ENCODE measurements at places on chromosomes 1 and 21.

DNA sequence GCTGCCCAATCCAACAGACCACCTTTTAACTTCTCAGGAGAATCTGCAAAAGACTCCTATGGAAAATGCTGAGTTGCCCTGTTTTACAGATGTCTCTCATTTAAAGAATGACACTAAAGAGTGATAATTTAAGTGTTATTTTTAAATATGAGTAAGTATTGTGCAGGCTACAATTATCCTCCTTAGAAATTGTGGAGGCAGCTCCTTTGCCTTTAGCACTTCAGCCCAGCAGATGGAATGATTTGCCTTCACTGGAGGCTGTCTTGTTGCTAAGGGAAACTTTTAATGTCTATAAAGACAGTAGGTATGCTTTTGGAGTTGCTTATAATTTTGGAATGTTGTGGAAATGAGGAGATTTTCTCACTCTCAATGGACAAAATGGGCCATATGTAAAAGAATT lies 1345.5 kb downstream of the NCAM2 start:
- no peak for DNase-seq

DNA sequence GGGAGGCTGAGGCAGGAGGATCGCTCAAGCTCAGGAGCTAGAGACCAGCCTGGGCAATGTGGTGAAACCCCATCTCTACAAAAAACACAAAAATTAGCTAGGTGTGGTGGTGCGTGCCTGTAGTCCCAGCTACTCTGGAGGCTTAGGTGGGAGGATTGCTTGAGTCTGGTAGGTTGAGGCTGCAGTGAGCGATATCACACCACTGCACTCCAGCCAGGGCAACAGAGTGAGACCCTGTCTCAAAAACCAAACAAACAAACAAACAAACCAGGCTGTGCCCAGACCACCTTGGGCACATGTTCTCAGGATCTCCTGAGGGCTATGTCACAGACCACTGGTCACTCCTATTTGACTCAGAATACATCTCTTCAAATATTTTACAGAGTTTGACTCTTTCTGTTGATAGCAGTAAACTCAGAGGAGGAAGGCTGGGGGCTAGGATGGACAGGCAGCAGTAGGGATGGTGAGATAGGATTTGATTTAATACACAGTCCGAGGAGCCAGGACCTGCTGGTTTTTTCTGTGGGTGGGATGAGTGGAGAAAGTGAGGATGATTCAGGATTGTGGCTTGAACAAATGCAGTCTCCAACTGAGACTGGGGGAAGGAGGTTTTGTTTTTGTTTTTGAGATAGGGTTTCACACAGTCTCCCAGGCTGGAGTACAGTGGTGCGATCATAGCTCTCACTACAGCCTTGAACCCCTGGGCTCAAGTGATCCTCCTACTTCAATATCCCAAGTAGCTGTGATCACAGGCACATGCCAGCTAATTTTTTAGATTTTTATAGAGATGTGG lies 46.5 kb downstream of the OLFML3 start:
- no peak for DNase-seq

DNA sequence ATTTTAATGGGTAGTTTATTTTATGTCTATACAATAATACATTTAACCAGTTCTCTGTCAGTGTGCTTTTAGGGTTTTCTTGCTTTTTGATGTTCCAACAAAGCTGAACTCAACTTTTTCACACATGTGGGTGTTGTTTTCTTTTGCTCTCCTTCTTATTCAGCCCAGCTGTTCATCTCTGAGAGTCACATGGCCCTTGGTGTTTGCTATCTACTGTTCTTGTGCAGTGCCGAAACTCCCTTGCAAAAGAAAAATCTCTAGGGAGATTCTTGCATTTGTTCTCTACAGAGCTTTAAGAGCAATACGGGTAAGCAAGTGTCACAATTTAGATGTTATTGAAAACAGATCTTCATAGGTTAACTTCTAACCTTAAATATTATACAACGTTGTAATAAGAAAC lies 281.1 kb upstream of the CXADR start:
- DNase-seq: no peak

DNA sequence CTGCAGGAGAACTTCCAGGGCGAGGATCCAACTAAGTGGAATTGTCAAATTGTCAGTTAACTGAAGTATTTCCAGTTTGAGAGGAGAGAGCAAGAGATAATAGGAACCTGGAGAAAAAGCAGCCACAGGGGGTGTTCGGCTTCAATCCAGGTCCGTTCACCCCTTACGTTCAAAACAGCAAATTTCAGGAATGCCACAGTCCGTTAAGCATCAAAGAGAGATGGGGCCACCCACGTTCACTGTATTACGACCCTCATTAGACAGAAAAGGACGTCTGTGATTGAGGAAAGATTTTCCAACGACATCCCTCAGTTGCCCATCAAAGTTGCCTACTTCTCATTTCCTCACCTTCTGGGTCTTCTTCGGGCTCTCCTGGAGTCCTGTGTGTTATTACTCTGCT lies 422.5 kb upstream of the VAMP3 start:
- no peak for DNase-seq

DNA sequence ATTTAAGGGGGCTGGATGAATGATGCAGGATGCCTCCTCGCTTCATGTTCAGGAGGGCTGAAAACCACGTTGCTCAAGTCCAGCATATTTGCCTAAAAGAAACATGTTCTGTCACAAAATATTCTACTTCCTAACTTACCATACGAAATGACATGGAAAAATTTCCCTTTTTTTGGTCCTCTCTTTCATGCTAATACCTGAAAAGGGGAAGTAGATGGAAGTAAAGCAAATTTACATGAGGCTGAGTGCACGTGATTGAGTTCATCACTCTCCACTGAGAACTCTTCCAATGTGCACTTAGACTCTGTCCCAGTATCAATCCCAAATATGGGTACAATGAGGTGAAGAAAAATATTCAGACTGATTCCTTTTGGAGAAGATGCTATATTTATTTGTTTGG lies 23.0 kb downstream of the XCL2 start:
- DNase-seq: no peak

- no peak for DNase-seq
Measured at GRCh38 chr1:173914366-173914871, 2.7 kb downstream of the SERPINC1 start.

GRCh38 chr1:172906778-172907592 lies 143.8 kb downstream of the TNFSF18 start:
- no peak for DNase-seq

DNA sequence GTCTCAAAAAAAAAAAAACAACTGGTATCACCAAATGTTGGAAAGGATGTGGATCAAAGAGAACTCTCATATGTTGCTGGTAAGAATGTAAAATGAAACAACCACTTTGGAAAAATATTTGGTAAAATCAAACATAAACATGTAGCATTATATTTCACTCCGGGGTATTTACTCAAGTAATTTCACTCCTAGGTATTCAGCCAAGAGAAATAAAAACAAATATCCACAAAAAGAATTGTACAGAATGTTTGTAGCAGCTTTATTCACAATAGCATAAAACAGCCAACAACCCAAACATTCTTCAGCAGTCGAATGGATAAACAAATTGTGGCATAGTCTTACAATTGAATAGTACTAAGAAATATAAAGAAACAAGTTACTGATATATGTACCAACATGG lies 32.4 kb upstream of the ZSWIM5 start:
- no peak for DNase-seq

GRCh38 chr1:53552146-53552861 lies 93.1 kb downstream of the DMRTB1 start:
- DNase-seq: no peak

DNA sequence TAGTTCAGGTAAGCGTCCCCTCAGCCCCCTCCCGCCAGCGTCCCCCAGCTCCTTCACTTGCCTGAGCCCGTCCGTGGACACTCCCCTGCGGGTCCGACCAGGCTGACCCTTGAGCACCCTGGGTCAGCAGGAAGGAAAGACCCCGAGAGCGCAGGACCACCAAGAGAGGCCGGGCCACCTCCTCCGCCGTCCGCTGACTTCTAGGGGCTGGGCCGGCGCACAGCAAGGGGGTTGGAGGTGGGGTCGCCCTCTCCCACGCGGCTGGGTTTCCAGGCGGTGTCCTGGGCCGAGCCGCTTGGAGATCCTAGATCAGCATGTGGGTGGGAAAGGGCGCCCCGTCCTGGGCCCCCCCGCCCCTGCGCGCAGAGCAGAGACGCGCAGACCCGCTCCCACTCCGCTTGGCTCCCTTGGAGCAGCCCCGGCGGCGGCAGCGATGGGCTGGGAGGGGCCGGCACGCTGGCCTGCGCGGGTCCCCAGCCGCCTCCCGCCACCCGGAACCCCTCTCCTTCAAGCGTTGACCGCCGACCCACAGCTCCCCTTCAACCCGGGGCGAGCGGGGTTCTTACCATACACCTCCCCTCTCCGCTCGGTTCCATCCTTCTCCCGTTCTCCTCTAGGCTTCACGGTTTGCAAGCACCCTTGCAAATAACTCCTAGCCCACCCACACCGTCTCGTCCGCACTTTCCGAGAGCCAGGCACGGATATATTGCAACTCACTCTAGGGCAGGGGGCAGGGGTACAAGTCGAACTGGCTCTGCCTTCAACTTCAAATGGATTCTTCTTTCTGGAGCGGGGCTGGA lies 7.5 kb downstream of the KNCN start:
- no peak for DNase-seq

DNA sequence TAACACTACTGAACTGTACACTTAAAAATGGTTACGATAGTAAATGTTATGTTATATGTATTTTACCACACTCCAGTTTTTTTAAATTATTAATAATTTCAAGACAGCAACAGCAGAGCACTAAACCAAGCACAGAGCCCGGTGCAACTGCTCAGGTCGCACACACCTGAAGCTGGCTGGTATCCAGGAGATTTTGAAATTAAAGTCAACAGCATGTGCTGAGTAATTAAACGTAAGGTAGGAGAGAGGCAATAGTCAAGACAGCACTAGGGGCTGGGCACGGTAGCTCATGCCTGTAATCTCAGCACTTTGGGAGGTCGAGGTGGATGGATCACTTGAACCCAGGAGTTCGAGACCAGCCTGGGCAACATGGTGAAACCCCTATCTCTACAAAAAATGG lies 35.1 kb upstream of the SLC30A10 start:
- DNase-seq: no peak

GRCh38 chr1:161723459-161724141 lies 2.3 kb downstream of the FCRLB start:
- DNase-seq: no peak

- DNase-seq: no peak
Measured at GRCh38 chr1:198632007-198632406, 6.8 kb upstream of the PTPRC start.

DNA sequence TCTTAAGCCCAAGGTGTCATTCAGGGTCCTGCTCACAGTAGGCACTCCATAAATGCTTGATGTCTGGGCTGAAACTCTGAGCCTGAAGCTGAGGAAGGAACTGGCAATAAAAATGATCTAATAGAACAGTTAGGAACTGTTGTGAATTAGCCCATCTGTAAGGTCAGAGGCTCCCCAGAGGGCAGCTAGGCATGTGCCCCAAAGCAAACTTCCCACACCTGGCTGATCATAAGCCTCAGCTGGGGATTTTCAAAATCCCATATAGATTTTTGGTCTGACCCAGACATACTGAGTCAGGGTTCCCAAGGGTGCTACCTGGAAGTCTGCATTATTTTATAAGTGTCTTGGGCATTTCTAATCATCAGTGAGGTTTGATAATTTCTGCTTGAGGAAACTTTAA lies 309.4 kb upstream of the PROX1 start:
- no peak for DNase-seq

GRCh38 chr1:15176898-15177665 lies 23.5 kb downstream of the TMEM51 start:
- DNase-seq: no peak

GRCh38 chr1:113782406-113782805 lies 23.1 kb upstream of the PHTF1 start:
- no peak for DNase-seq

- DNase-seq: no peak
Measured at GRCh38 chr21:42361286-42361685, 5.0 kb downstream of the TFF1 start.

DNA sequence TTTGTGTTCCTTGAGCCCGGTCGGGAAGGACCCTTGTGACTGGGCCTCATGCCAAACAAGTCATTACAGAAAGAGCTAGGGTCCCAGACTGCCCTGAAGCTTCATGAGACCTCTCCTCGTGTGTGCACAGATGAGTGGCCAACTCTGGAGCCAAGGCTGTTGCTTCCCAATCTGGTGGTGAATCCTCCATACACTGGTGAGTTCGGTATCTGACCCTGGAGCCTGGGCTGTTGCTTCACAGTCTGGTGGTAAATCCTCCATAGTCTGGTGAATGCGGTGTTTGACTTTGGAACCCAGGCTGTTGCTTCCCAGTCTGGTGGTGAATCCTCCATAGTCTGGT lies 737.8 kb downstream of the MATN1 start:
- no peak for DNase-seq

DNA sequence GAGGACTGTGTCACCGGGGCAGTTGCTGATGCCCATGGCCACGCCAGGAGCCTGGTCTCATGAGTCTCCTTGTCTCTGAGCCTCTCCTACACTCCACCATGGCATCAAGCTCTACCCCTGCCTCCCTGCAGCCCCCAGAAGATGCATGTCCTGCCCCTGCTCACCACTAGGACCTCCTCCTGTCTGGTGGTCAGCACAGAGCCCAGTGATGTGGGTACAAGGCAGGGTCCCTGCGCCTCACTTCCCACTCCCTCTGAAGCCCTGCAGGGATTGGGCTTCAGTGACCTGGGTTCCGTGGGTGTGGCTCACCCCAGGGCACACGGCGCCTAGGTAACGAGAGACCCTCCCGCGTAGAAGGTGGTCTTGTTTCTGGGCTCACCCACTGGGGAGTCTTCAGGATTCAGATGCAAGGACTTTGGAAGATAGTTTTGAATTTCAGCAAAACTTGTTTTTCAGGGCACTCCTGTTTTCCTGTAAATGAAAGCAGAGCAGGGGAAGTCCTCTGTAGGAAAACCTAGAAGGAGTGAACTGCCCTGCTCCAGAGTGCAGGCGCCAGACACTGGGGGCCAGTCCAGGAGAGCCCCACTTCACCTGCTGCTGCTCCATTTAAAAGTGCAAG lies 2.8 kb downstream of the COL18A1 start:
- DNase-seq: no peak

DNA sequence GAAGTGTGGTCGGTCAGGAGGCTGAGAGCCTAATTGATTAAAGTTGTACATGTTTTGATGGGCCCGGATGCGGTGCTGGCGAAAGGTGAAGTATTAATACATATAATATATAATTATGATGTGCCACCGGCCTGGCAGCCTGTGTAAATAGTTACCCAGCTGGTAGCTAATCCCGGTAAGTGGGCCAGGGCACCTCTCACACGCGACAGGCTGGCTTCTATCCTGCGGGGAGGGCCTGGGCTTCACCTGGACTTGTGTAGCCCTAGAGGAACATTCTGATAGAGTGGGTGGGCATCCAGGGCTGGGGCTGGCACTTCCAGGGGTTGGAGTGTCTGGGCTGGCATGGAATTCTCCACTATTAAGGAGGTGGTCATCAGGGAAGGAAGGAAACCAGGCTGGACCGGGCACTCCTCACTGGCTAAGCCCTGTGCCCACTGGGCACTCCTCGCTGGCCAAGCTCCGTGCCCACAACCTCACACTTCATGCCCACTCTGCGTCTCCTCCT lies 48.3 kb downstream of the IGSF21 start:
- DNase-seq: no peak

DNA sequence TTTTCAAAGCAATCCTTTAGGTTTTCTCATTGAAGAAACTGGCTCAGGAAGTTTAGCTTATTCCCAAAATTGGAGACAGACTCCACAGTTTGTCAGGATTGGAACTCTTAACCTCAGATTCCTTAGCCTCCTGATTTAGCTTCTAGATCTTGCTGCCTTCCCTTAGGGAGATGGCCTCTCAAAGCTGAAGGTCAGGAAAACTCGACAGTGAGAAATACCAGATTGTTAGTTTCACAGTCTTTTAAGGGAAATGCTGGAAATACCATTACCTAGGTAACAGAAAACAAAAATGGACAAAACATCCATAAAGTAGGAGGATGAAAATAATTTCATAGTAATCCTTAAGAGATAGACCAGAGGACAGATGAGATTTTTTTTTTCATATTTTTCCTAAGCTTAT lies 7.8 kb downstream of the RASAL2 start:
- no peak for DNase-seq

Data from hippocampal formation (tissue), 2 donors.